ENCODE measurements at places on chromosomes 13 and 19.

DNA sequence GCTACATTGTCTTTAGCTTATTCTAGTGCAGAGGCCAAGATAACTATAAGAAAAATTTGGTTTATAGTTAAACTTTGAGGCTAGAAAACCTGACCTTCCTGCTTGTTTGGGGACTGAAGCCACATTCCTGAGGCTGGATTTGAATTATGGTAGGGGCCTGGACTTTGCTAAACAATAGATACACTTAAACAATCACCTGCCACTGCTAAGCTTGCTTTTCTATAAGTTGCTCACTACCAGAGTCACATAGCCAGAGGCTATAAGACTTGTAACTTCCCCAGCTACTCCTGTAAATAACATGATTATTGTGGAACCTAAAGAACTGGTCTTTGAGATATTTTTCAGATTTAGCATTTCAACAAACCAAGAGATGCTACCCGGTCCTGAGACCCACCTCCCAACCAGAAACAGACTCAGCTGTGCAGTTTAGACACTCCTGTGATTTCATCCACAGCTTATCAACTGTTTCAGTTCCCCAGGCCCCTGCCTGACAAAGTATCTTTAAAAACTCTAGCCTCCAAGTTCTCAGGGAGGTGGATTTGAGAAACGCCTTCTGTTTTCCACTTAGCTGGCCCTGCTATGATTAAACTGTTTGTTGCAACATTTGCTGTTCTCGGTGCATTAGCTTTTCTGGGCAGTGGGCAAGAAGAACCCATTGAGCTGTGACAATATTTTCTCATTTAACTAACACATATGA lies 77.7 kb downstream of the MIPEP start:
- no peak for DNase-seq

DNA sequence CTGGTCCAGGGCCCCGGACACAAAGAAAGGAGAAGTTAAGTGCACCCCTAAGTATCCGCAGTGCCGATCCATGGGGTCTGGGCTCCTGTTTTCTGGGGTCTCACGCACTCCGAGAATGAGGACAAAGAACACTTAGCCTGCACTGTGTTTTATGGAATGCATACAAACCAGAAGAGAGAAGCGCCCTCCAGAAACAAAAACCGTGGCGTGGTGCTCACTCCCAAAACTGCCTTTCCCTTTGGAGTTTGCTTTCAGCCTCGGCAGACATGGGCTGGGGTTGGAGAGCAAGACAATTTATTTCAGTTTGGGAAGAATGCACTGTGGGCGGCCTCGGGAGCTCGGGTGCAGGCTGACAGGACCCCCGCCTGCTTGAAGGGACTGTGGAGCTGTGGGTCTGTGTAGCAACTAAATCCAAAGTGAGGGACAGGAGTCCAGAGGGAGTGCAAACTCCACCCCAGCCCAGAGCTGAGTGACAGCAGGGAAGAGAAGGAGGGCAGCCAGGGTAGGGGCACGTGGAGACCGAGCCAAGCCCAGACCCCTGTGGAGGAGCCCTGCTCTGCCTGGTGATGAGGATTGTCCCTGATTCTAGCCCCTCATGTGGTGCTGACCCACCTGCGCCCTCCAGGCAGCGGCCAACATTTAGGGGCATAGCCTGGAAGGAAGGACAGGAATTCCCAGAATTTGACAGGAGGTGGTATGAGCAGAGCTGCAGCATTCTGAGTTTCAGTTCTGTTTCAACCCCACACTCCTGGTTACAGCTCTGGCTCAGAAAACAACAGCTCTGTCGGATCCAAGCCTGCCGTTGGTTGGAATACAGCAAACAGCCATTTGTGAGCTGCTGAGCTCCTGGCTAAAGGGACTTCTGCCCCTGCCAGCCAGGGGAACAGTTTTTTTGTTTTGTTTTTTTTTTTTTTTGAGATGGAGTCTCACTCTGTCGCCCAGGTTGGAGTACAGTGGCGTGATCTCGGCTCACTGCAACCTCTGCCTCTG lies 37.8 kb upstream of the POP4 start:
- no peak for DNase-seq

GRCh38 chr13:90032313-90032712 lies 1315.2 kb upstream of the MIR17HG start:
- no peak for DNase-seq

DNA sequence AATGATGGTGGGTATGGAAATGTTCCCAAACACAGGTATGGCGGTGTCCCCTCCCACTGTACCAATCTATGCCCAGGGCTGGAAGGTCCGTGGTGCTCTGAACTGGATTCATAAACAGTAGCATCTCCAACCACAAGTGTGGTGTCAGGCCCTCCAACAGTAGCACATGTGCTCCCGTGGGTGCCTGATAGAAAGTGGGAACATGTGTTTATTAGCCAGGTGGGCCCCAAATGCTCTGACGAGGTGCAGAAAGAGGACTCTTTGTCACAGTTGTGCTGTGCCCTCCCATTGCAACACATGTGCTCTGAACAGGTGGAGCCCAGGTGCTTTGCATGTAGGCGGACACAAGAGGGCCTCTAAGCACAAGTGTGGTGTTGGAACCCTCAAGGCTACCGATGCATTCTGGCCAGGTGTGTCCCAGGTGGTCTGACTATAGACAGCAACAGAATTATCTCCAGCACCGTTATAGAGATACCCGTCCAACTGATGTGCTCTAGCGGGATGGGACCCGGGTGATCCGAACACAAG lies 75.4 kb upstream of the ZNF30 start:
- DNase-seq: no peak

GRCh38 chr13:26342898-26343297 lies 89.0 kb downstream of the CDK8 start:
- DNase-seq: no peak

DNA sequence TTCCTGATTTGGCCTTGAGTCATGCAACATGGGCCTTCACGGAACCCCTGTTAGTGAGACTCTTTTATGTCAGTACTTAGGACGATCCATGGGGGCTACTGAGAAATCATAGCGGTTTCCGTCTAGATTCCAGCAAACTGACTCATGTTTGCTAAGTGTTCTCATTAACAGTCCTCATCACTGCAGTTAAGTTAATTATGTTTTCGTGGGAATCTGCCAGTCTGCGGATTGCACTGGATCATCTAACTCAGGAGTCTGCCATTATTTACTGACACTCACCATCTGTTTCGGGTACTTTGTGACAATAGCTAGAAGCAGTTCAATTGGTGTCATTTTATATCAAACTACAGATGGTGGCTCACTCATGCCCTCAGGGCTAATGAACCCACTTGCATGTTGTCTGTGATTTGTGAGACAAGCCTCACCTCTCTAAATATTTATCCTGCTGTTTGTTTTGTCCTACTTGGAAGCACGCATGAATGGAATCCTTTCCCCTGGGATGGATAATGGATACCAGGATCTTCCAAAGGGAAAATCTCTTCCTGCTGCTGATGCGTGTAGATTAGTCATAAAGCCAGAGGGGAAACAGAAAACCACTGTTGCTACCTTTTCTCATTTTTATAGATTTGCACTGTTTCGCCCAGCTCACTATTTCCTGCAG lies 61.8 kb downstream of the RAB20 start:
- no peak for DNase-seq

GRCh38 chr19:29673451-29674371 lies 8.4 kb downstream of the PLEKHF1 start:
- no peak for DNase-seq

Measured in tibial artery (tissue), 4 donors.